ENCODE measurements at places on chromosomes 6 and 20.
A peak's percentile ranks its signal among the peaks of the same experiment; 100 is the strongest.

DNA sequence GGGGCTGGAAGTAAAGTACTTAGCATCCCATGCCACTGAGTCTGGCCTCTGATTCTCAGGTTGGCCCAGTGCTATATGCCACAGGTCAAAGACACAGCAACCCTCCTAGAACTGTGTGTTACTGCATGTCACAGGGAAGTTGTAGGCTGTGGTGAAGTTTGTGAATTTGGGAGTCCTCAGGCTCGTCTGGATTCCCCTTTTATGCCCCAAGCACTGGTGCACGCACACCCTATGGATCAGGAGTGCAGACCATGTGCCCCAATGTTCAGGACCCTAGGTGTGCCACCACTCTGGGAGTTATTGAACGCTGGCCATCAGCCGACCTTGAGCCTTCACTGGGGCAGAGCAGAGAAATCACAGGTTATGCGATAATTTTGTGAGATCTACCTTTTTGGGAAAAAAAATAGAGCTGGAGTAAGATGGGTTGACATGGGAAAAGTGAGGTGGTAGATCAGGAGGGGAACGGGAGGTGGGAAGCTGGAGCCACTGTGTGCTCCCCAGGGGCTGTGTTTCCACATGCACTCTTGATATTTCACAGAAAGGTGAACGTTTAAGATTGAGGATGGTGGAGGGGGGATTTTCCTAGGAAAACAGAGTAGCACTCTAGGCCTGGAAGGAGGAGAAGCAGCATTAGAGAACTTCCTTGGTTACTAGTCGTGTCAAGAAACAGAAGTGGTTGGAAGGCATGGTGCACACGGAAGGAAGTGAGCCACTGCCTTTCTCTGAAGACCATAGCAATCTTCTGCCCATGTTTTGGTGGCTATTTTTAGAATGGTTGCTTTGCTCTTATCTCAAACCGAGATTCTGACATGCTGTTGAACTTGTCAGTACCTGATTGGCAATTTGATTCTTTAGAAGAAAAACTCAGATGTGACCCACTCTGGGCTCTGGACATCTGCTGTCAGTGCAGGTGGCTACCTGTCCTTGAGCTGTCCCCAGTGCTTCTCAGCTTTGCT, 44.1 kb downstream of the DUSP22 start:
- DNase-seq, result no peak

GRCh38 chr6:63928613-63929012, 293.0 kb downstream of the PHF3 start:
- DNase-seq, result no peak

DNA sequence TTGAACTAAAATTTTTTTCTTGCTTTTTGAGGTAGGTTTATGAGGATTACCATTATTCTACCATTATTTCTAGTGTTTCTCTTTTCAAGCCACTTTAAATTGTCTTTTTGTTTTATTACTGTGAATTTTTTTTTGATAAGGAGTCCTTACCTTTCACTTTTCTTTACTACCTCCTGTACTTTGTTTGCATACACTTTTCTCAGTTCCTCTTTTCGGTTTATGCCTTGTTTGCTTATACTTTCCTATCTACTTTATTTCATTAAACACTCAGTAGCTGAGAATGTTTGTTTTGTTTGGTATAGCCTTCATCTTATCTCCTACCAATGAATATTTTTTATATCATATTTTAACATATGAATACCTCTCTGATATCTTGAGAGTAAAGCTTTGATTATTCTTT, 147.9 kb downstream of the TFAP2B start:
- no peak for DNase-seq

GRCh38 chr6:97443408-97444080, 160.5 kb upstream of the MMS22L start:
- DNase-seq, result no peak

DNA sequence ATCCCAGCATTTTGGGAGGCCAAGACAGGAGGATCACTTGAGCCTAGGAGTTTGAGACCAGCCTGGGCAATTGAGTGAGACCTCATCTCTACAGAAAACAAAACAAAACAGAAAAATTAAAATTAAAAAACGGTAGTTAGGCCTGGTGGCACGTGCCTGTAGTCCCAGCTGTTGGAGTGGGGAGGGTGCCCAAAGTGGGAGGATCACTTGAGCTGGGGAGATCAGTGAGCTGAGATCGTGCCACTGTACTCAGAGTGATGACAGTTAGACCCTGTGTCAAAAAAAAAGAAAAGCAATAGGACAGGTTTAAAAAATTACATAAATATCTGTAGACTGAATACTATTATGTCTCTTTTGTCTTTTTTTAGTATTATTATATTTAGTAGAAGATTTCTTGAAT, 64.3 kb downstream of the ITCH start:
- DNase-seq, result no peak

GRCh38 chr6:159068904-159069578, 24.2 kb upstream of the TAGAP start:
- DNase-seq, result no peak

- no peak for DNase-seq
These were observed 55.2 kb upstream of the MAFB start for GRCh38 chr20:40744072-40744817.

- DNase-seq, result no peak
These were observed 1.7 kb downstream of the STX16 start for GRCh38 chr20:58652606-58653294.

- DNase-seq, result peak; percentile 77
These were observed 146.9 kb downstream of the PHACTR3 start for GRCh38 chr20:59751075-59751711.

GRCh38 chr20:49851231-49851705, 38.6 kb downstream of the SLC9A8 start:
- no peak for DNase-seq

DNA sequence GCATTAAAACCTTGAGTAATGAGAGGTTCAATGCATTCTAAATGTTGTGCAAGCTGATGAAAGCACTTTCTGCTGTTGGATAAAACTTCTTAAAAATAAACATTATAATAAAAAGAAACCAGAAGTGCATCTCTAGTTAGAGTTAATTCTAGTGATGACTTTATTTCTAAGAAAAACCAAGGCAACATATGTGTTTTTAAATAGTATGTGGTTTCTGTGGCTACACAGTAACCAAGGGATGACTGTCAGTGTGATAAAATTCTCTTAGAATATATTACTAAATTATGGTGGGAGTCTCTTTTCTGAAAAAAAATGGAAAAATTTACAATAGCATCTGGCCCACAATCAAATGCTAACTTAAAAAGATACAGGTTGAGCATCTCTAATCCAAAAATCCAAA, 117.0 kb downstream of the ME1 start:
- DNase-seq, result no peak

DNA sequence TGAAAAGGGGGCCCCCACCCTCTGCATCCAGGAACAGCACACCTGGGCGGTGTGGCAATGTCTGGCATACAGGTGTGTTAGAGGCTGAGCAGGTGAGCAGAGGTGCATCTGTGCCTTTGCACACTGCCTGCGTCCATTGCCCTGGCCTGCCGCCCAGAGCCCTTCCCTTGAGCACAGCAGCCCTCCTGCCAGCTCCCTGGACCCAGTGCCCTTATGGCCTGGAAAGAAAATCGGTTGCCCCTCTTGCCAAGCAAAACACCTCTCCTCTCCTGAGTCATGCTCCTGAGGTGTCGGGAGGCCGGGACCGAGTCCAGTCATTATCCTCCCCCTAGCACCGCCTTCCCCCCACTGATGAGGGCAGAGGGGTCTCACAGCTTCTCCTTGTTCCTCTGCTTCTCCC, 259.9 kb downstream of the SMOC2 start:
- DNase-seq, result no peak

DNA sequence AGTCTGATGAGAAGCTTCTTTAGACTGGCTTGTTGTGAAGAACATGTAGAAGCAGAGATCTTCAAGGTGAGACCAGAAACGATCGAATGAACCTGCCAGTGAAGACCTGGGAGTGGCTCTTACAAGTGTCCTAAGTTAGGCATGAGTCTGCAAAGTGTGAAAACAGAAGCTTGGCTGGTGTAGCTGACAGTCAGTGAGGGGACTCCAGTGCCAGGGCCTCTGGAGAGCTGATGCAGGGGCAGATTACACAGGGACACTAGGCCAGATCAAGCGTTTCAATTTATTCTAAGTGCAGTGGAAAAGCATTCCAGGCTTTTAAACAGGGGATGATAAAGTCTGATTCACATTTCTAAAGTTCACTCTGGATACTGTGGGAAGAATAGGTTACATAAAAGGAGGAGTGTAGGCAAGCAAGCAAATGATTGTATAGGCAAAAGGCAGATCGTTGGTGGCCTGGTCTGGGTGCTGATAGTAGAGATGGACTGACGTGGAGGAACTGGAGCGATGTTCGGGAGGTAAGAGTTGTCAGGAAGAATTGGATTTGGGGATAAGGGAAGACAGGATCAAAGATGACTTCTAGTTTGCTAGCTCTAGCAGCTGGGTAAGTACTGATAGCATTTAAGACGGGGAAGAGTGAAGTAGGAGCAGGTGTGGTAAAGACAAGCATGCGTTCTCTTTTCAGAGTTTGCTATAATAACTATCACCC, 133.5 kb downstream of the MAN1A1 start:
- DNase-seq, result no peak

DNA sequence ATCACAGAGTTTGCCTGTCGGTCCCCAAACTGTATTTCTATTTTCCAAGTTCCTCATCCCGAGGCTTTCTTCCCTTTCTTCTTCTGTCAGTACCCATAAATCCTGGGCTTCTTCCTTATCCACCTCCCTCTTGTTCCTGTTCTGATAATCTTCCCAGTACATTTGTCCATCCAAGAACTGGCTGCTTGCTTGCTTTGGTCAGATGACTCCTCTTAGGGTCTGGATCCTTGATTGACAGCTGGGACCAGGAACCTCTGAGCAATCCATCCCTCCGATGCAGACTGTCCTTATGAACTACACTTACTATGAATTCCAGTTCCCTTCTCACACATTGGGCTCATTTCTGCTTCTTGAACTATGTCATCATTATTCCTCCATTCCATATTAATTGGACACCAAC, 275.3 kb upstream of the CITED2 start:
- no peak for DNase-seq

- DNase-seq, result peak; percentile 64
These were observed 76.3 kb downstream of the TMEM170B start for GRCh38 chr6:11613858-11614257.

- no peak for DNase-seq
These were observed 56.7 kb downstream of the APCDD1L start for GRCh38 chr20:58458342-58459057.

DNA sequence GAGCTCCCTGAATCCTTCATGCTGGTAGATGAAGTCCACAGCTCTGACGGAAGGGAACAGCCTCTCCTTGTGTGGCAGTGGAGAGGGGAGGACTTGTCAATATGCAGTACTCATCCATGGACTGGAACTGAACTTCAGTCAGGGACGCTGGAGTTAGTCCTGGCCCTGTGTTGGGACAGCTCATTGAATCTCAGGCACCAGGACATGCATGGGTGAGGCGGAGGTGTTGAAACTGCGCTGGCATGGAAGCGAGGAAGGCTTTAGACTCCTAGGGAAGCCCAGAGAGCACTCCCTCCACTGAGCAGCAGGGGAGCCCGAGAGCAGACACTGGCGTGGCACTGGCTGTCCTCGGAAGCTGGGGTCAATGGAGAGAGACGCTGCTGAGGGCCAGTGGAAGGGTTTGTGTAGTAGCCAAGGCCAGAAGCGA, 161.3 kb upstream of the GGTLC1 start:
- DNase-seq, result peak; percentile 30

- DNase-seq, result no peak
These were observed 147.2 kb downstream of the RPS12 start for GRCh38 chr6:132961610-132962009.

DNA sequence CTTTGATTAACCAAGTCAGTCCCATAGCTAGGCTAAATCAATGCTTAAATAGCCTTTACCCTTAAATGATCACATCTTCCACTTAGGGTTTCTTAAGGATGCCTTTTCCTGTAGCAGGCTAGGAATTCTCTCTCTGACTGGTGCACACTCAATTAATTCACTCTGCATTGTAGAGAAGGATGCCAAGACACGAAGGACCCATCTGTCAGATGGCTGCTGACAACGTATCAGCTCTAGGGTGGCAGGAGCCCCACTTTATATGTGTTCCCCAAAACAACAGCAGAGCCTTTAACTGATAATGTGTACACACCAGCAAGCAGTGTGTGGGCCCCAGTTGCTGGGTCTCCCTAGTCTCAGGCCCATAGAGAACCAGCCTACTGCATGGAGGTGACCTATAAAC, 13.3 kb downstream of the GNAS start:
- DNase-seq, result no peak

GRCh38 chr6:82957171-82957867, 108.3 kb downstream of the UBE3D start:
- no peak for DNase-seq

- DNase-seq, result no peak
These were observed 529 bp upstream of the ENPP4 start for GRCh38 chr6:46129291-46129628.

DNA sequence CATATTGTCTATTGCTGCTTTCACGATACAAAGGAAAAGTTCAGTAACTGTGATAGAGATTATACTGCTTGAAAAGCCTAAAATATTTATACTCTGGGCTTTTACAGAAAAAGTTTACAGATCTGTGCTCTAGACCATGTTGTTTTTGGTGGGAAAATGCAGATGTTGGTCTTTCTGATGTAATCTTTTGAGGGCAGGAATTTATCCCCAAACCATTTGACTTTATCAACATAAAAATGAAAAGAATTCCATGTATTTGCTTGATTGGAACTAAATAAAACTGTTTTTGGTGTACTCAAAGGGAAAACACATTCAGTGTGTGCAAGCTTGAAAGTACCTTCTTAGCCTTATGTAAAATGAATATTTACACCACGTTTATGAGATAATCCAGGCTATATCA, 603.5 kb downstream of the KHDRBS2 start:
- DNase-seq, result no peak

- no peak for DNase-seq
These were observed 75.8 kb downstream of the EFHC1 start for GRCh38 chr6:52495922-52496321.

DNA sequence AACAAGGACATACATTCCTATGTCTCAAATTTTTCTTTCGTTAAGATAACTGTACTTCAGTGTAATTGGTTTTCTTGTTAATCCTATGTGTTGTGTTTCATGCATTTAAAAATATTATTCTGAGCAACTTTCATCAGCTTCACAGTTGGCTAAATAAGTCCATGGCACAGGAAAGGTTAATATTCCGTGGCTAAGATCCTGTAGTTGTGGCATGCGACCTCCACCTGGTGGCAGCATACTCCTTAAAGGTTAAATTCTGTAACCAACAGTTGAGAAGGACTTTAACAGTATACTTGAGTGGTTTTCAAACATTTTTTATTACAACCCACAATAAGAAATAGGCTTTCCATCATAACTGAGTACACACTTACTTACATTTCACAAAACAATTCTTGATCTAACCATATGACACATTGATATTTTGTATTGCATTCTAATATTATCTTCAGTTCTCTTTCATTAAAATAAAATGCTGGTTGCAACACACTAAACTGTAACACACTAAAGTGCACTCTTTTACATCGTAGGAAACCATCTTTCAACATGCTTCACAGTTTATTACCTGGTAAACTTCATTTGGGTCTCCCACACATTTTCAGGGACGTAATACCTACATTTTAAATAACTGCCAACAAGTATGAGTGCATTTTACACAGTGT, 118.3 kb downstream of the SLX4IP start:
- peak; percentile 34 for DNase-seq

- no peak for DNase-seq
These were observed 36.9 kb upstream of the LAMA4 start for GRCh38 chr6:112291161-112291762.
